ENCODE measurements at places on chromosomes 7 and 10. TPM values are rescaled to one million over a fixed set of nuclear protein-coding genes. Genes with fewer than 3 reads are reported as not detected.

Gene CHAT
- not detected for total RNA-seq

Gene POLR2J2
- total RNA-seq: 2.7 TPM

Gene GLRX3
- 17.2 TPM for total RNA-seq

DNA sequence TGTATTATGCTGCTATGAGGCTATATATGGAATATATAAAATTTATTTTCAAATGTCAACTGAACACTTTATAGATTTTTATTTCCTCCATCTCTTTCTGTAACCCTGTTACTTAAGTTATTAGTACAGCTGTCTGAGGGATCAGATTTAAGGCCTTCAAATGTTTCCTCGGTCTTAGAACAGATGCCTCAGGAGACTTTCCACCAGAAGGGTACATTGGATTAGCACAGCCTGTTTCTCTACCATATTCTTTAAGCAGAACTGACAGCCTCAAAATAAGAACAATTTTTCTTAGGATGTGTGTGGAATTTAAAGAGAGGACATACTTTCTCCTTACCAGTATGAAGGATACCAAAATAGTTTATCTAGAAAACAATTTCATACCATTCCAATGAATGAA, 53.0 kb upstream of the HGF start:
- no peak for DNase-seq

- DNase-seq: no peak
Measured at GRCh38 chr10:62130948-62131347, 137.7 kb downstream of the RTKN2 start.

All from hematopoietic multipotent progenitor cell (in vitro differentiated cells).